CD4-positive, alpha-beta memory T cell (primary cell): ENCODE measurements at places on chromosomes 1 and 21. TPM values are rescaled to one million over a fixed set of nuclear protein-coding genes. Genes with fewer than 3 reads are reported as not detected.

GJA8 gene
- not detected for total RNA-seq

COL8A2 gene
- 0.25 TPM for total RNA-seq

F11R gene
- 27.1 TPM for total RNA-seq

EPHA2 gene
- not detected for total RNA-seq

AUNIP gene
- total RNA-seq, result not detected

ARHGEF19 gene
- 16.7 TPM for total RNA-seq

SH2D1B gene
- not detected for total RNA-seq

DNA sequence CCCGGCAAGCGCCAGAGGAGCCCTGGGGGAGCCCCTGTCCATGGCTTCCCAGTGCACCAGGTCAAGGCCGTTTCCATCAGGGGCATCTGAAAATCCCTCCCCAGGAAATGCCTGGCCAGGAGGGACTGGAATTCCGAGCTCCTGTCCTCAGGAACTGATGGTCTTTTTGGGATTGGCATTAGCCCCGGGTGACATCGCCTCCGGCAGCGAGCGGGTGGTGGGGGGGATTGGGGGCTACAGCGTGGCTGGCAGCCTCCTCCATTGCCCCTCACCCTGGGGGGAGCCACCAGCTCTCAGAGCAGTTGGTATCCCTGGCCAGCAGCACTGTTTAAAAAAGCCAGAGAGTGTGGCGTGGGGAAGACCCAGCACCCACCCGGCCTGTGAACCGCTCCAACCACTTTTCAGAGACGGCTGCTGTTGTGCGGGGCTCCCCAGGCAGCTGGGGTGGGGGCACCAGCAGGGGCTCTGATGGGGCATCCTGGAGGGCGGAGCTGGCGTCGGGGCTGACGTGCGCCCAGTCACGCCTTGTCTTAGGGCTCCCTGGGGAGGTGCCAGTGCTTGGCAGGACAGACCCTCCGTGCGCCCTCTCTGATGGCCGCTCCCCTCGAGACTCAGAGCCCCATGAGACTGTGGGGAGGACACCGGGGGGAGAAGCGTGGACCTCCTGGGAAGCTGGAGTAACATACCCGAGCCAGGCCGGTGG lies 62.9 kb upstream of the TTC34 start:
- DNase-seq, result no peak

DNA sequence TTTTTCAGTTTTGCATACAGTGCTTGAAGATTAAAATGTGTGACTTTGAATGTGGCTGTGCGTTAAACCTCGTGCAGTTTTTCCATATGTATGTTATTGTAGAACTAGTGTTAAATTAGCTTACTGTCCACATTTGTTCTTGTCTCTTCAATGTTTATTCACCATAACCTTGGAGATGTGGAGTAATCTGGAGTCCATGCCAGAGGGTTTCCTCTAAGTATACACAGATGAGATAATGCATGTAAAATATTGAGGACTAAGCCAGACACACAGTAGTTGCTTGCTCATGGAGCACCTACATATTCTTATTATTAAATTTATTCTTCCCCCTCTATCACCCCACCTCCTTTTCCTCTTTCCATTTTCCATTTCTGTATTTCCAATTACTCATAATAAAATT lies 7.7 kb upstream of the GIPC2 start:
- no peak for DNase-seq

GRCh38 chr1:242454262-242455051 lies 70.0 kb downstream of the PLD5 start:
- no peak for DNase-seq

DNA sequence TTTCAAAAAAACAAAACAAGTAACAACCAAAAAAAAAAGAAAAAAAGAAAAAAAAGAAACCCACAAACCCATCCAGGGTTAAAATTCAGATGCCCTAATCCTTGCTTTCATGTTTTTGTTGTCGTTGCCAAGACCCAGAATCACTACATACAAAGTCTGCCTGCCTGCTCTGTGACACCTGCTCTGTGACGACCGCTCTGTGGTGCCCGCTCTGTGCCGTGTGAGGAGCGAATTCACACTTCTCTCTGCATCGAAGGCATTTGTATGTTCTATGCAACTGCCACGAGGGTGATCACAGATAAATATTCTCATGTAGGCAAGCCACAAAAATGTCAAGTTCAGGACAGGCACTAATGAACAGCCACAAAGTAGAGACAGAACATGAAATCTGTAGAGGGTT lies 178.6 kb downstream of the SLC45A1 start:
- no peak for DNase-seq

- no peak for DNase-seq
Measured at GRCh38 chr1:218207194-218207593, 77.9 kb upstream of the RRP15 start.

GRCh38 chr1:201145132-201145531 lies 9.1 kb downstream of the TMEM9 start:
- DNase-seq, result no peak

DNA sequence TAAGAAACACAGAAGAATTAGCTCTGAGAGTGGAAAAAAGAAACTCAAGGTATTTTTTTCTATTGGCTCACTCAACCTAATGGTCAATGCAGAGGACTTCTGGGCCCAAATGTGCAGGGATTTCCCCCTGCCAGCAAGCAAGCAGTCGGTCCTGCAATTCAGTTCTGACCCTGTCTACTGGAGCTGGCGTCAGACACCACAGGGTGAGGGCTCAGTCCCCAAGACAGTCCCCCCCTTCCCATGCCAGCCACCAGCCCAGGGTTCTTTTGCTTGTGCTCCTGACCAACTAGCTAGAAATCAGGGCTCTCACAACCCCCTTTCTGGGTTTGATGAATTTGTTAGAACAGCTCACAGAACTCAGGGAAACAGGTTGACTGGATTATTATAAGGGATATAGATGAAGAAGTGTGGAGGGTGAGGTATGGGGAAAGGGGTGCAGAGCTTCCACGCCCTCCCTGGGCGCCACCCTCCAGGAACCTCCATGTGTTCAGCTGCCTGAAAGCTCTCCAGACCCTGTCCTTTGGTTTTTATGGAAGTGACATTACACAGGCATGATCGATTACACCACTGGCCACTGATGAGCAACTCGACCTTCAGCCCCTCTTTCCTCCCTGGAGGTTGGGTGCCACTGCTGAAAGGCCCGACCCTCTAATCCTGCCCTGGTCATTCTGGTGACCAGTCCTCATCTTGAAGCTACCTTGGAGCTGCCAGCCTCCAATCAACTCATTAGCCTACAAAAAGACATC lies 22.5 kb upstream of the PWP2 start:
- DNase-seq, result no peak

DNA sequence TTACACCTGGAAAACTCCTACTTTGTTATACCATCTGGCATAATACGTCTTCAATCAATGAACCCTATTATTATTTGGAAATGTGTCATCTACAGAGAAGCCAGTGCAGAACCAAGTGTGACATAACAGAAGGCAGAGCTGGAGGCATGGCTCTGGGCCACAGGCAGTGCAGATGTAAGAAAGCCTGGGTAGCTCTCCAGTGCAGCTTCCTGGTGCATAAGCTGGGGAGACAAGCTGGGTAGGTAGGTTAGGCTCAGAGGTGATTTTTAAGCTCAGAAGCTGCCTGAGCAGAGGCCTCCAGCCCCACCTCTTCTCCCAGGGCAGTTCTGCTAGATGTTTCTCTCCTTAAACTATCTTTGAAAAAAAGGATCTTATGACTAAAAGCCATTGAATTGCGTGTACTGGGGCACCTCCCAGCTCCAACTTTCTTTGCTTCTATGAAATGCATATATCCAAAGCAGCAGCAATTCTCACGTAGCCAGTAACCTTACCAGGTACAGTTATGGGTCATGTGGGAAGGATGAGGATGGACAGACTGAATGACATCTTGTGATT lies 30.7 kb downstream of the AKNAD1 start:
- DNase-seq, result no peak

DNA sequence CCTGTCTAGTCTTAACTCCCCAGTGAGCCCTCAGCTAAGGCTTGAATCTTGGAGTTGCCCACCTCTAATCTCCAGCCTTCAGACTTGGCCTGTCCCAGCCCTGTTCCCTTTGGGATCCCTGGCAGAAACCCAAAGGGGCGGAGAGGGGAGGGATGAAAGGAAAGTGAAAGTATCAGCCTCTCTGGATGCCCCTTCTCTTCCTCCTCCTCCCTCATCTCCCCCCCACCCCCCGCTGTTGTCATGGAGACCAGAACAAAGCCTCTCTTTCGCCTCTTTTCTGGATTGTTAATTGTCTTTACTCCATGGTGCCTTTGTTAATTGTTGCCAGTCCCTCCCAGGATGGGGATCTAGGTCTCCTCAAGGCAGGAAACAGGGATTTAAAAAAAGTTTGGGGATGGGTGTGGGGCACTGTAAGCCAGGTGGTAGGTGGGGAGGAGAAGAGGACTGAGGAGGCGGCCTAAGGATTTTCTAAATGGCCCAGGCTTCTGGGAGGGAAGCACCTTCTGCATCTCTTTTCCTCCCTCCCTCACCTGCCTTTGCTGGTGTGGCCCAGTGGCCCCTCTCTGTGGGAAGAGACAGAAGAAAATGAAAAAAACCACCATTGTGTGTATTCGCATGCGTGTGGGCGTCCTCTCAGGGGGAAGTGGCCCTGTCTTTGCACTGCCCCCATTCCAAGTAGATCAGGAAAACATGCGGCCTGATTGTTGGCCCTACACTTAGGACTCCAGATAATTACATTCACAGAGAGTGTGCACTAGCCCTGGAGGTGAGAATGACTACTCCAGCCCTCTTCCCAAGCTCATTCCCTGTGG lies 7.5 kb upstream of the SOX13 start:
- DNase-seq, result no peak

DNA sequence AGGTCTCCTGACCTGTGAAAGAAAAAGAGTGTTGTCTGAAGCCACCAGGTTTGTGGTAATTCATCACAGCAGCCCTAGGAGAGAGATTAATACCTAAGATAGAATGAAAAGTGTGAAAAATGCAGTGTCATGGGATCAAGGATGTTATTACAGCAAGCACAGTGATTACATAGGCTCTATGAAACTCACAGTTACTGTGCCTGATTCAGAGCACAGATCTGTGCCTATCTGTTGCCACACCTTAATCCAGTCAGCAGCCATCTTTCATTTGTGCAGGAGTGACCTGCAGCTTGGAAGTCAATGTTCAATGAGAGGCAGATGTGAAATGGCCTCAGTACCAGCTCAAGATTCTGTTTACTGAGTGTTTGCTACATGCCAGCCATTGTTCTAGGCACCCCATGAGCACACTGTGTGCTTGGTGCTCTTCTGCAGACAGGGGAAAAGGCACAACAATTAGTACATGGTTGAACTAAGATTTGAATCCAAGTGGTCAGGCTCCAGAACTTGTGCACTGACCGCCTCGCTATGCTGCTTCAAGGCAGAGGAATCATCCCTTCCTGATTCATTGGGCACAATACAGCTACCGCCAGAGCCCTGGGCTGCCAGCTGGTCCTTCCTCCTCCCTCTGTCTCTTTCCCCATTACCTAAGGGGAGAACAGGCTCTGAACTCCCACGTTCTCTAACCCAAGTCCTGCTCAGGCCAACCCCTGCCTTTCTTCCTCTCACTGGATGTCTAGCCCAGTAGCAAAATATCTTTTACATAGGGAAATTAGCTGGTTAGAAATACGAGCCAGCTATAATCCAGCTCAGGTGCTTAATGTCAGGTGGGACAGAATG lies 56.3 kb upstream of the NEK2 start:
- no peak for DNase-seq

DNA sequence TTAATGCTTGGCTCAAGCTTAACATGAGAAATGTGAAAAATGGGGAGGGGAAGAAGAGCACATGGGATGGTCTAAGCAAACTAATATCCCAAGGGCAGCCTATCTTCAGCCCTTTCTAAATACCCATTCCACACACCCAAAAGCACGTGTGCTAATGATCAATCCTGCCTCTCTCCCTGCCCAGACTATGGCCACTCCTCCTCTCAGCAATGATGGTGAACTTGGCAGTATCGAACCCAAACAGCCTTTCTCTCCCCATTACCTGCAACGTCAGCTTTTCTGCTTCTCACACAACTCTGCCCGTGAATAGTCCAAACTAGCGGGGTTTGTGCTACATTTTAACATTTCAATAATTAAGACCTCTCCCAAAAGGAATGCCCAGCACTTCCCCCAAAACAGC lies 41.6 kb downstream of the SSBP3 start:
- no peak for DNase-seq

DNA sequence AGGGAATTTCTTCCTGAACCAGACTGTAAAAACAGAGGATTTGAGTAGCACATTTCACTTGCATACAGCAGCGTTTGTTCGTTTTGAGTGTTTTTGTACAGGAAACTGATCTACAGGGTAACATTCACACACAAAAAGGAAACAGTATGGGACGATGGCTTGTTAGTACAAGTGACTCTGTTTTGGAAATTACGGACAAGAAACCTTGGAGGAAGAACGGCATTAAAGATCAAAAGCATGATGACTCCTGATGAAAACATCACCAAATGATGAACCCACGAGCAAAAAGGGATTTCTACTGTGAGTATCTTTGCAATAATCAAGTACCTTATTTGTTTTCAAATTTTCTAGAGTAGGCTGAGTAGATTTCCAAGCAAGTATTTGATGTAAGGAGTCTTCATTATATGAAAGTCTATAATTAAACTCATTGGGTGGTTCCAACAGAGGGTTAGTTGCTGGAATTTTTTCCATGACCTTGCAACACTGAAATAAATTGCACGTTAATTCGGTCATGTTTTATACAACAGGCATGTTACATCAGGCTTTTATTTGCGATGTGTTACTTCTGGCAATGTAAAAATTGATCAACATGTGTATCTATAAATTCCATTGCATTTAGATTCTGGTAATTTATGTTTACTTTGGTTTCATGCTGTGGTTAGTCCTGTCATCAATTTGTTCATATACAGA lies 76.7 kb upstream of the KCNK2 start:
- no peak for DNase-seq

DNA sequence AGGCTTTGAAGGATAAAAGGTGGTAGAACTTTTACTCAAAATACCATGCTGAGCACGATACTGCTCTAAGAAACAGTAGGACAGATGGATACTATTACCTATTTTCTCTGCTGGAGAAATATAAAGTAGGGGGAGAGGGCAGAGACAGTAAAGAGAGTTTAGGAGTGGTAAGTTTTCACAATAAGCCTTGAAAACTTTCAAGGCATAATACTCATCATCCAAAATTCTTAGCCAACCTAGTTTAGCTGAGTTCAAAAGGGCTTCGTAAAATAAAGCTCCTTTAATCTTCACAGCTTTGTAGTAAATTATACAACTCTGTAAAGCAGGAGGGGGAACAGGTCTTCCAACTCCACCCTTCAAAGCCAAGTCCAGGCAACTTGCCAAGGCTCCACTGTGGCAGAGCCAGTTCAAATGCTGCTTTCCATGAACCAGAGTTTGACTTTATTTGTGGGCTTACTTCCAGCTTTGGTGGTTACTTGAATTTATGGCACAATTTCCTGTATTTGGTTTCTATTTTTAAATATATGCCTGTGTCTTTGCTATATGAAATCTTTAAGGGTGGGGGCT lies 15.5 kb downstream of the TEX38 start:
- DNase-seq, result no peak

GRCh38 chr1:110494522-110495406 lies 24.2 kb downstream of the KCNA10 start:
- no peak for DNase-seq
